ENCODE measurements at places on chromosomes 1 and 21.

DNA sequence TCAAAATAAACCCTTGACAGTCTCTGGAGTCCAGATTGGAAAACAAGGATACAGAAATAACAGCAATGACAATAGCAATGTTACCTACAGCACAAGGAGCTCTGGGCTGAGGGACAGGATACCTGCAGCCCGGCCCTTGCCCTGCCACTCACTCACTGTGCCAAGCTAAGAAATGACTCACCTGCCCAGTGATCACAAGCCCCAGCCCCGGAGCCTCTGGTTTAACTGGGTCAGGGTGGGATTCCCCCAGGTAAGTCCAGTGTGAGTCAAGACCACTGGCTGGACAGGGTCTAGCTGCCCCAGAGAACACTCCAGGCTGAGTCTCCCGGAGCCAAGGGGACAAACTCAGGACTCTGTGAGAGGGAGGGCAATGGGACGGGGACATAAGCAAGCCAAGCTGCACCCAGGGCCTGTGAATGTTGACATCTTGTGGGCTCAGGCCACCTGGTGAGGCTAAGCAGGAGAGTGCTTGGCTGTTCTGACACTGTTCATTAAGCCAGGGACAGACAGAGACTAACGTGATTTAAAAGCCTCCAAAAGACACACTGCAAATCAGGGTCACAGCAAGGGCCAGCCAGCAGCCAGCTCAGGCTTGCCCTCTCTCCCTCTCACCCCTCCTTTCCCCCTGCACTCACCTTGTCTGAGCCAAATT lies 64.1 kb downstream of the MIS18A start:
- no peak for DNase-seq

- DNase-seq = no peak
Observed at GRCh38 chr21:42253466-42253865, 34.5 kb downstream of the ABCG1 start.

GRCh38 chr1:209319549-209319948 lies 264.0 kb upstream of the CAMK1G start:
- DNase-seq = no peak

DNA sequence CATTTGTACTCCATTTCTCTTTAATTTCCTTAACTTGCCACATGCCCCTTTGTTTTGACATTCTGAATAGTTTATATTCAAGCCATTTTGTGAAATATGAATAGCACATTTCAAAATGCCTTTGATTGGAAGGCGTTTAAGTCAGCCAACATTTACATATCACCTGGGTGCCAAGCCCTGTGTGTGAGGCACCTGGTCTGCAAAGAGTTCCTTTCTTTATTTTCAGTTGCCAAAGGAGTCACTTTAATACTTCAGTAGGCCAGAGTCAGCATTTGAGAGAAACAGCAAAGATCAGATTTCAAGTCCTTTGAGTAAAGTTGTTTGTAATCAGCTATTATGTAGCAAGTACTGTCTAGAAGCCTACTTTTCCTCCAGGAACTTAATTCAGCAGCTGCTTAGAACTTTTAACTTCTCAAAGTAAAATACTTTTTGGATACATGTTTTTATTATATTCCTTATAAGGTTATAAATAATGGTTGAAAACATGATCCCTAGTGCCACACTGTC lies 70.8 kb downstream of the DTL start:
- no peak for DNase-seq

GRCh38 chr1:111127923-111128643 lies 11.8 kb downstream of the DRAM2 start:
- no peak for DNase-seq

All from D341Med (cell line).